ENCODE measurements at places on chromosomes 7 and 10.

DNA sequence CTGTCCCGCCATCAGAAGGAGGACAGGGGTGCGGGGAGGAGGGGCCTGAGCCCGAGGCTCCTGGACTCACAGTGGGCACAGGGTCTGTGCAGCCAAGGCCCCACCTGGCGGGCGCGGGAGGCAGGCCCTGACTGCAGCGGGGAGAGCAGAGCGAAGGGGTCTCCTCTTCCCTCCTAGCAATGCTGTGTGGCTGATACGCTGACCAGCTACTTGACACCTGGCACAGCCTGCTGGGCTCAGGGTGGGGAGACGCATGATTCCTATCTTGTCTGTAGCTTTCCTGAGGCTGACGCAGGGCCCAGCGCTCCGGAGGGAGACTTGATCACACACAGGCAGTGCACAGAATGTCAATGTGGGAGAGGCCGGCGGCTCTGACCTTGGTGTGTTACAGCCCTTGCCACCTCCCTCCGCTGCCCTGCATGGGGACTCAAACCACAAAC is 174.9 kb downstream of the ELFN1 start:
- no peak for DNase-seq

- peak; percentile 31 for DNase-seq
Observed at GRCh38 chr10:126191192-126191591, 197.1 kb downstream of the ADAM12 start.

DNA sequence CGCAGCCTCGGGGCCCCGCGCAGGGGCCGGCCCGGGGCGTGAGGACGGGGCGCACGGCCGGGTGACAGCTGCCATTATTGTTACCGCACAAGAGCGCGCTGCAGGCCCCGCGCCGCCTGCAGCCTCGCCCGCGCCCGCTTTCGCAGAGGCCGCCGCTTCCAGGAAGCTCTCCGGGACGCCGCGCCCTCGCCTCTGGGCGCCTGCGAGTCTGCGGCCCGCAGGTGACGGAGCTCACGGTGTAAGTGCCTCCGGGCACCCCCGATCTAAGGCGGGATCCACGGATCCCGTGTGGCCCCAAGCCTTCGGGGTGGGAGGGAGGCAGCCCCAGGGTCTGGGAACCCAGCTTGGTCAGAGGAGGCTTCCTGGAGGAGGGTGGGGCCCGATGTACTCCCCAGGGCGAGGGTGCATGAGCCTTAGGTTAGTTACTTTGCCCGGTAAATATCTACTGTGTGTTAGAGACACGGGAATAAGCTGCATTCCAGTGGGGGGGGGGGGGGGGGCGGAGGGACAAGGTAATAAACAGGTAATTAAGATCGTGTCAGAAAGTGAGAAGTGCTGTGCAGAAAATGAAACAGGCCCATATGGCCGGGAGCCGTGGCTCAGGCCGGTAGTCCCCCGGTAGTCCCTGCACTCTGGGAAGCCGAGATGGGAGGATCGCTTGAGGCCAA is 638 bp downstream of the IQCE start:
- no peak for DNase-seq

DNA sequence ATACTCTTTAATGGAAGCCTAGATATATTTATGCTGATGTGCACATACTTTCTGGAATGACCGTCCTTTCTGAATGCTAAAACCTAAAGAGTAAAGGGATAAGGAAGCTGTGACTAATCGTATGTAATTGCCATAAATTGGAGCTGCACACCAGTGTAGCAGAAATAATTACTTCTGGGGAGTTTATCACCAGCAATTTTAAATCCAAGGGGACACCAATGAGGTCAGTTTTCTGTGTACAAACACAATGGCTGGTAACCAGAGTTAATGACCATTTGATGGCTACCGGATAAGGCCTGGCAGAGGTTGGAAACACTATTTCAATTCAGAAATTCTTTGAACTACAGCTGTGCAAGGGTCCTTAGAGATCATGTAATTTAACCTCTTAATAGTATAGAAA is 670.1 kb downstream of the REEP3 start:
- no peak for DNase-seq

GRCh38 chr10:14299556-14299955 is 31.2 kb downstream of the FRMD4A start:
- DNase-seq, result no peak

- no peak for DNase-seq
Observed at GRCh38 chr10:89235073-89235798, 16.3 kb downstream of the LIPA start.

DNA sequence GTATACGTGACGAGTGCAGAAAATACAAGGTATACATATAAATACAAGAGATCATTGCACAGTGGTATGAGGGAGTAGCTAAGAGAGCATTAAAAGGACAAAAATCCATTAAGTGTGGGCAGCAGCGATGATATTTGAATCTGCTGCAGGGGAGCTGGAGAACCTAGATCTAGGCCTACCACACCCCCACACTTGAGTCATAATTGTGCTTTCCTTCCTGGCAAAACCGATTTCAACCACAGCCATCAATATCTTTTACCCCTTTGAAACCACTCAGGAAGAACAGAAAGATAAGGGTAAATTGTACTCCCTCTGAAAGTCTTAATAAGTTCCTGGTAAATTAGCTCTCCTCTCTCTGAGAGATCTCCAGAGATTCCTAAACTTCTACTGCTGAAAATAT is 345.0 kb downstream of the SORCS1 start:
- DNase-seq, result no peak

All from smooth muscle cell of the brain vasculature (primary cell).